ENCODE measurements at places on chromosomes 5 and 9.

DNA sequence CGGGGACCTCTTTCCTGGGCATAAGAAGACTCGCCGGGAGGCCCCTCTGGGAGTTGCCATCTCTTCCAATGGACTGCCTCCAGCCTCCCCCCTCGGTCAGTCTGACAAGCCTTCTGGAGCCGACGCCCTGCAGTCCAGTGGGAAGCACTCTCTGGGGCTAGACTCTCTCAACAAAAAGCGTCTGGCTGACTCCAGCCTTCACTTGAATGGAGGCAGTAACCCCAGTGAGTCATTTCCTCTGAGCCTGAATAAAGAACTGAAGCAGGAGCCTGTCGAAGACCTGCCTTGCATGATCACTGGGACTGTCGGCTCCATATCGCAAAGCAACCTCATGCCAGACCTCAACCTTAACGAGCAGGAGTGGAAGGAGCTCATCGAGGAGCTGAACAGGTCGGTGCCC, 28.4 kb upstream of the LTC4S start:
- no peak for DNase-seq

GRCh38 chr5:120415985-120416384, 48.1 kb upstream of the PRR16 start:
- DNase-seq = no peak

- no peak for DNase-seq
Measured at GRCh38 chr9:122036988-122037387, 56.1 kb downstream of the TTLL11 start.

GRCh38 chr5:129223178-129223577, 128.6 kb downstream of the ISOC1 start:
- no peak for DNase-seq

DNA sequence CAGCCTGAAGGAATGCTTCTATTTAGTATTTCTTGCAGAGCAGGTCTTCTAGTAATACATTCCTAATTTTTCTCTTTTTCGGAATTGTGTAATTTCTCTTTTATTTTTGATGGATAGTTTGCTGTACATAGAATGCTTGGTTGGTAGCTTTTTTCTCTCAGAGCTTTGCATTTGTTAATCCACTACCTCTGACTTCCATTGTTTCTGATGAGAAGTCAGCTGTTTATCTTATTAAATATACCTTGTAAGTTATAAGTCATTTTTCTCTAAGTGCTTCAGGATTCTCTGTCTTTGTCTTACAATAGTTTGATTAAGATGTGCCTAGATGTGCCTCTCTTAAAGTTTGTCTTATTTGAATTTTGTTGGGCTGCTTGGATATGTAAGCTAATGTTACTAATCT, 101.9 kb downstream of the HTR1A start:
- no peak for DNase-seq

- no peak for DNase-seq
Measured at GRCh38 chr5:110150199-110150598, 460.5 kb downstream of the MAN2A1 start.
